M059J (cell line): ENCODE measurements at places on chromosomes 12 and 14.

DNA sequence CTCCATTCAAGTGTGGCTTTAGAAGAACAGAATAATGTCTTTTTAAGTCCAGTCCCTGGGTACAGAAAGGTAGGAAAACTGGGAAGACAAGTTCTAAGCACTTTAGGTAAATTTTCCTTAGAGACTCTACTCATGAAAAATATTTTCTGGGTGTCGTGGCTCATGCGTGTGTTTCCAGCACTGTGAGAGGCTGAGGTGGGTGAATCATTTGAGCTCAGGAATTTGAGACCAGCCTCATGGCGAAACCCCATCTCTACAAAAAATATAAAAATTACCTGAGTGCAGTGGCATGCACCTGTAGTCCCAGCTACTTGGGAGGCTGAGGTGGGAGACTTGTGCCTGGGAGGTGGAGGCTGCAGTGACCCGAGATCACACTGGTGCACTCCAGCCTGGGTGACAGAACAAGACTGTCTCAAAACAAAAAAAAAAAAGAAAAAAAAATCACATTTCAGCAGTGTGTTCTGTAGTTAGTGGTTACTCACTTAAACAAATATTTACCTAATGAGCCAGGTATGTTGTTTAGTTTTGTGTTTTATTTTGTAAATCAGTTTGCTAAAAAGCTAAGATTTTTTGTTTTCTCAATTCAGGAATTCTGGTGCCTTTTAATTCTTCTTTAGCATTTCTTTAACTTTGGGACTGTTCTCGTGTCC, 52.3 kb upstream of the RD3L start:
- DNase-seq, result peak; percentile 3

- DNase-seq, result no peak
Measured at GRCh38 chr14:59247801-59248584, 59.5 kb downstream of the DAAM1 start.

DNA sequence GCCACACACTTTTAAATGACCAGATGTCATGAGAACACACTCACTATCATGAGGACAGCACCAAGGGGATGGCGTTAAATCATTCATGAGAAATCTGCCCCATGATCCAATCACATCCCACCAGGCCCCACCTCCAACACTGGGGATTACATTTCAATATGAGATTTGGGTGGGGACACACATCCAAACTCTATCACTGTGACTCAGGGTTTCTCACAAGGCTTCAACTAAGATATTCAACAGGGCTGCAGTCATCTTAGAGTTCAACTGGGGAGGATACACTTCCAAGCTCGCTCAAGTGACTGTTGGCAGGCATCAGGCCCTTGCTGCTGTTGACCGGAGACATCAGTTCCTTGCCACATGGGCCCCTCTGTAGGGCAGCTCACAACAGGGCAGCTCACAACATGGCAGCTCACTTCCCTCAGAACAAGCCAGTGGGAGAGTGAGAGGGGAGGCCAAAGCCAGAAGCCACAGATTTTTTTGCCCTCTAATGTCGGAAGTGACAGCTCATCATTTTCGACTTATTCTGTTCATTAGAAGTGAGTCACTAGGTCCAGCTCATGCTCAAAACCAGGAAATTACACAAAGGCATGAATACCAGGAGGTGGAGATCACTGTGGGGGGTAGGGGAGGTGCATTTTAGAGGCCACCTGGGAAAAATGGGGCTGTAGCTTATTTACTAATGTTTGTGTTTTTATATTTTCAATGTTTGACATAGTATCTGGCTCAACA, 50.8 kb upstream of the PTHLH start:
- peak; percentile 99 for DNase-seq

GRCh38 chr12:4250691-4251090, 22.9 kb upstream of the CCND2 start:
- DNase-seq, result no peak

GRCh38 chr12:2924019-2924418, 33.3 kb downstream of the TULP3 start:
- peak; percentile 69 for DNase-seq

DNA sequence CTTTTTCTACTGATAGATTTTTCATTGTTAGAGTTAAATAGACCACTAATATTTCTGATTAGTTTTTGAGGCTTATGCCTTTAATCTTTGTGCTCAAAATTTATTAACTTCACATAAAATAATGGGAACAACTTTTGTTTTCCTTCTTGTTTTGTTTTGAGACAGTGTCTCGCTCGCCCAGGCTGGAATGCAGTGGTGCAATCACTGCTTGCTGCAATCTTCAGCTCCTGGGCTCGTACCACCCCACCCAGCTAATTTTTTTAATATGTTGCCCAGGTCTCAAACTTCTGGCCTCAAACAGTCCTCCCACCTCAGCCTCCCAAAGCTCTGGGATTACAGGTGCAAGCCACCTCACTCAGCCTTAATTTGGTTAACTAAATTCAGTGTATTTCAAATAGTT, 16.8 kb downstream of the SCFD1 start:
- no peak for DNase-seq

DNA sequence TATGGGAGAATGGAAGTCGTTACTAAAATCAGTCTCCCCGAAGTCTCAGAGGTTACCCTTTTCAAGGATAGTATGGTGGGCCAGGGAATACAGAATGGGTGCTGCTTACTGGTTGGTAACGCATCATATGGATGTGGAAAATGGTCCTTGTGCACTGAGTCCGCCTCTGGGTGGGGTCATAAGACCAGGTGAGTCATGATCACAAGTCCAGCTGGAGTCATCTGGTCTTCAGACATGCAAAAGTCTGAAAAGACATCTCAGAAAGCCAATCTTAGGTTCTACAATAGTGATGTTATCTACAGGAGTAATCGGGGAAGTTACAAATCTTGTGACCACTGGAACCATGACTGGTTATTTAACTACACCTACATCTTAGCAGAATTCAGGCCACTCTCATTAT, 71.9 kb upstream of the TCL1B start:
- DNase-seq, result no peak

GRCh38 chr14:70394674-70395306, 22.1 kb downstream of the SYNJ2BP start:
- DNase-seq, result no peak

DNA sequence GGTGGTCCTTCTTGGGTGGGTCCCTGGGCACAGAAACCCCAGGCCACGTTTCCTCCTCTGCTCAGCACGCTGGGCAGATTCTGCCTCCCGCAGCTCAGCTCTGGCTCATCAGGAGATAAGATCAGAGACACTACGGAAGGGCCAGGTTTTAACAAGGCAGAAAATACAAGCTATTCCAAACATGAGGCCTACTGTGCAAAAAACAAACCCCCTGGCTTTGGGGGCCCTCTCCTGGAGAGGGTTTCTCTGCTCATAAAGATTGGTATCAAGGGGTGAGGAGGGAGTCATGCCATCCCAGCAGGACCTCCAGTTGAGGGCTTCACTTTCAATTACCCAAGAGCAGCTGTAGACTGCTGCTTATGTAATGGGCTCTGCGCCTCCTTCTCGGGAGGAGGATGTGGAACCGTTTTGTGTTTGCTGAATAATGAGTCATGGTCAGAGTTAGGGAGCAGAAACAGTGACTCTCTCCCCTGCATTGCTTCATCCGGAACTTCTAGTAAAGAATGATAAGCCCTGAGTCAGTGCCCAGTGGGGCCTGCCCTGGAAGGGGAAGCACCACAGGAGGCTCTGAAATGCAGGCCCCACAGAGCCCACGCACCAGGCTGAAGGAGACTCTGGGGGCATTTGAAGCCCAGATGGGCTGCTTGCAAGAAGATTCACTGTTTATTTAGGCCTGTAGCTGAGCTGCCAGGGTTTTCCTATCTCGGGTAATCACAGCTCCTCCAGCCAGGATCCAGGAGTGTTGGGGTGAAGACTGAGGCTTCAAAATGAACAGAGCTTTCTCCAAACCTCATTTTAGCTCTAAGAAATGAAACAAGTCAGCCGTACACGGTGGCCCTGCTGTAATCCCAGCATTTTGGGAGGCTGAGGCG, 79.3 kb downstream of the SSPN start:
- peak; percentile 99 for DNase-seq

DNA sequence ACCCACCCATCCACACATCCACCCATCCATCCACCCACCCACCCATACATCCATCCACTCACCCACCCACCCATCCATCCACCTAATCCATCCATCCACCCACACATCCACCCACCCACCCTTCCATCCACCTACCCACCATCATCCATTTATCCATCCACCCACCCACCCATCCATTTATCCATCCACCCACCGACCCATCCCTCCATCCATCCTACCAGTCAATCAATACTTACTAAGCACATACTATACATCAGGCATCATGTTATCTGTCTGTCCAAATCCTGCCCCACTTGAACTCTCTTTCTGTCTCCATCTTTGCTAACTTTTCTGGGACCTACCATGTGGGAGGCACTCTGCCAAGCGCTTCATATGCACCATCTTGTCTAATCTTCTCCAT, 15.4 kb downstream of the GALNT9 start:
- no peak for DNase-seq

- peak; percentile 80 for DNase-seq
Measured at GRCh38 chr12:114895827-114896226, 211.9 kb upstream of the TBX3 start.

DNA sequence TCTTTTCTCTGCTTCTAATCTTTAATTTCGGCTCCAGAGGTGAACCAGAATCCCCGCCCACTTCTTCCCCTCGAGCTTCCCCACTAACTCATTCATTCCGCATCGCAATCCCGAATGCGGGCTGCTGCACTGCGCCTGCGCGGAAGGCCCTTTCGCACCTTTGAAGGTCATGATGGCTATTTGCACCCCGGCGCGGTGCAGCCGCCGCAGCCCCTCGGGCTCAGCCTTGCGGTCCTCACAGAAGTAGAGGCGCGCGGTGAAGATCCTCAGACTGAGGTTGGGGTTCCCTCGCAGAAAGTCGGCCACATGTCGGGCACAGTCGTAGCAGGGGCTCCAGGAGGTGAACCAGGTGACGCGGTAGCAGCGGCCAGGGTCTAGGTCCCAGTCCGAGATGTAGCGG, 7.6 kb downstream of the AICDA start:
- no peak for DNase-seq

DNA sequence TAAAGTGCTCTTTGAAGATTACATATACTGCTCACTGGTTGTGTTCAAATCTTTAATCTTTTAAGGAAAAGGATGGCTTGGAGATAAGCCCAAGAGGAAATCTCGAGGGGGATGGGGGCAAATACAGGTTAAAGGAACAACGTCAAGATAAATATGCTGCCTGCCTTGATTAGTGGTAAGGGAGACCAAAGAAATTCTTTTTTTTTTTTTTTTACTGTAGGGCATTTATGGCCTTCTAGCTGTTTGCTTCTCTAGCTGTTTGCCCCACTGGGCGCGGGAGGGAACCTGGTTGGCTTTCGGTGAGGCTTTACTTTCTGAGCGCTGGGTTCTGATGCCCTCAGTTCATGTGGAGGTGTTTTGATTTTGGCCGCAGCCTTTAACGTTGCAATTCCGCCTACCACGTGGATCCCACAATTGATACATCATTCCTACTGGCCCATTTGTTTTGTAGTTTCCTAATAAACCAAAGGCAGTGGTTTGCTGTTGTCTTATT, 5.7 kb downstream of the CCND2 start:
- DNase-seq, result no peak

GRCh38 chr14:25032092-25032784, 17.7 kb downstream of the STXBP6 start:
- DNase-seq, result no peak

- DNase-seq, result peak; percentile 43
Measured at GRCh38 chr12:108495054-108495453, 20.0 kb upstream of the FICD start.

DNA sequence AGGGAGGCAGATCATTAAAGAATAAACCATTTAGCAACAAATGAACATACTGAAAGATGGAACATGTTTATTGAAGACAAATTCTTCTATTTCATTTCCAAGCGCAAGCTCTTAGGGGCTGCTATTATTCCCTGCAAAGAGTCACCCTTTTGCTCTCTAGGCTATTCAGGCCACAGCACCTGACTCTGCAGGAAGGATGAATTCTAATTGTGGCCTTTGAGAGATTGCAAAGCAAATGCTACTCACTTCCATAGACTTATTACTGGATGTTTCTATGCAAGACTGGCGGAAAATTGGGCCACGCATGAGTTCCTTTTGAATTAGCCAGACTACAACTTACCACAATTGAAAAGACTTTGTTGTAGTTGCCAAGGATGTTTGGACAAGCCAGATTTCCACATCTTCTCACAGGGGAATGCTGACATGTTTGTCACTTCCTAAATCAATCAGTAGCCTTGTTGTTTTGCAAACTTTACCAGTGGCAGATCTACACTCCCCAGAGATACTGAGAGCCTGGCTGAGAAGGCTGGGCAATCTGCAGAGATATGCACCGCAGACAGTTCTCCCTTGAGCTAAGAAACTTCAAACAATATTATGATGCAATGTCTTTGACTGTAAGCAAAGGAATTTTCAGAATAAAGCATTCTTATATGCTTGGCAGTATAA, 334.3 kb upstream of the SYT1 start:
- peak; percentile 66 for DNase-seq

DNA sequence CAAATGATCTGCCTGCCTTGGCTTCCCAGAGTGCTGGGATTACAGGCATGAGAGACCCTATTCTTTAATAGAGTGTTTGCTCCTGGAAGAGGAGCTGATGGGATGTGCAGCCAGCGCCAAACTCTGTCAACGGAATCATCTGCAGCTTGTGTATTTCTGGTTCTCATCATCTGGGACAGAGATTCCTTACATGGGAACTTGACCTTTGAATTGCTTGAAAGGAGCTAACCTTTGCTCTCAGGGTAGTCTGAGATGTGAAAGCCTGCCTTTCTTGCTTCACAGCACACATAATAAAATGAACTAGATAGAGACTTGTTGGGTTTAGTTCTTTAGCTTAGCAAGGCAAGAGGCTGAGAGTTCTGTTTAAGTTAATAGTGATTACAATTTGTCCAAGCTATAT, 120.0 kb downstream of the OTOGL start:
- DNase-seq, result no peak

DNA sequence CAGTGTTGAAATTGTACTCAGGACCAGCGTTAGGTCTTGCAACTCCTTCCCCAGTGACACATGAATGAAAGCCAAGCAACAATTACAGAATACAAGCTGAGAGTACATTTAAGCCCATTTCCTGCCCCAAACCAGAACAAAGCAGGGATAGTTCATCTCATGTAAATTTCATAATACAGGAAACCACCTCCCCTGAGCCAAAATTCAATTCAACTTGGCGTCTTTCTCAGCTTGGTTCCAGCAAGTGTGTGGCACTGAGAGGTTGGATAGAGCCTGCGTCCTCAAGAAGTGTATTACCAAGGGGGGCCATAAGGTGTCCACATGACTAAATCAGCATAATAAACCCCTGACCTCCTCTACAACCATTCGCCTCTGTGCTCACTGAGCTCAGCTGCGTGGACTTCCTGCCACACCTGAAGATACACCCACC, 278.9 kb upstream of the CRY1 start:
- DNase-seq, result peak; percentile 18

- DNase-seq, result no peak
Measured at GRCh38 chr12:124558313-124558712, 9.1 kb downstream of the NCOR2 start.
